ENCODE measurements at places on chromosomes 1 and 21.

DNA sequence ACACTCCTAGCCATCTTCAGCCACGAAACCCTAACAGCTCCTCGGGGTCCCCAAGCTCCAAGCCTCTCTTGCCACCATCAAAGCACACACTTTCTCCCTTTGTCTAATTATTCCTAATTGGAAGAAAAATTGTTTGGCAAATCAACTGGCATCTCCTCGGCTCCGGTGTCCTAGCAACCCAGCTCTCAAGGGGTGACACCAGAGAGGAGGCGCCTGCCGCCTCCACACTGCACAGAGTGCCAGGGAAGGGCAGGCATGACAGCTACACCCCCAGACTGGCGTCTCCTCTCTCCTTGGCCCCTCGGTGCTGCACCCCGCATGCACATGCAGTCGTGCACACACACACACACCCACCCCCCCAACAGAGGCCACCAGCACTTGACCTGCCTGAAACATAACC, 18.2 kb upstream of the GJB5 start:
- DNase-seq: no peak

DNA sequence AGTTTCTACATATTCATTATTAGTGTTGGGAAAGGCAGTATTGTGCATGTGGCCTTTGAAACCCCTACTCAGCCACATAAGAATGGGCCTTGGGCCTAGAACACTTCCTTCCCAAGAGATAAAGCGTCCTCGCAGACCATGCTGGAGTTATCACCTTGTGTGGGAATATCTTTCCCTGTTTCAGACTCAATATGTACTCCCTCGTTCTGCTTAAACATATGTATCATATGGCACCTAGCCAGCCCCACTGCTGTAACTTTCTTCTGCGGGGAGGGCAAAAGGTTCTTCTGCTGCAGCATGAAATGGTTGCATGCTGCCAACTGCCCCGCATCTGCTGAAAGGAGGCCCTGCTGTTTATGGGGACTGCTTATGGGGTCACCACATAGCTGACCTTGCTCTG, 92.0 kb downstream of the CRB1 start:
- DNase-seq: no peak

GRCh38 chr21:30408782-30409494, 13.1 kb downstream of the KRTAP13-1 start:
- no peak for DNase-seq

- DNase-seq: no peak
These were observed 66.4 kb downstream of the LMX1A start for GRCh38 chr1:165290148-165290547.

- DNase-seq: no peak
These were observed 1.7 kb upstream of the TRPM2 start for GRCh38 chr21:44351535-44352252.

DNA sequence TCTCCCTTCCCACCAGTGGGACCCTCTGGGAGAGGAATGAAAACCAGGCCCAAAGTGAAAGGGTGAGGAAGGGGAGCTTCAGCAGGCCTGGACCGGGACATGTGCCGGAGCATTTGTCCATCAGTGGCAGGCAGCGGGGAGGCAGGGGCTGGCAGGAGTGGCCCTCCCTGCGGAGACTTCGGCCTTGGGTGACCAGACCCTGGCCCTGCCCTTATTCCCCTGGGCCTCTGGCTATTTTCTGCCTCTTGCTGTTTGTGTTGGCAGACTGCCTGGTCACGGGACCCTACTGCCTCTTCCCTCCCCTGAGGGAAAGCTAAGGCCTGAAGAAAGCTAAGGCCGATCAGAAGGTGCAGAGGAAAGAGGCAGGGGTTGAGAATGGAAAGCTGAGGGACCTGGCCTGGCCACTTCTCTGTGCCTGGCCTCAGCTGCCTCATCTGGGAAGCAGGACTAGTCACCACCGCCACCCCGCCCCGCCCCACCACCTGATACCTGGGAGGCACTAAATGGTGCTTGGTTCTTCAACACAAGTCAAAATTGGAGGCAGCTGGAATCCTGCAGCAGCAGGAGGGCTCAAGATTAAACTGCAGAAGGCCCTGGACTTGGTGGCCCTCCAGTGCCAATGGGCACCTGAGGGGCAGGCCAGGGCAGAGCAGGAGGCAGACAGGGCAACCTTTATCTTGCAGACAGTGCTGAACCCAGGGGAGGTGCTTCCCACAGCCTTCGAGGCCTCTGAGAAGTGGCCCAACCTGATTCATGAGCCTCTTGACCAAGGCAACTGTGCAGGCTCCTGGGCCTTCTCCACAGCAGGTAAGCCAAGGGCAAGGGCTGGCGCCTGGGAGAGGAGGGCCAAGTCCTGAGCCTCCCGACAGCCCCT, 7.9 kb downstream of the TINAGL1 start:
- DNase-seq: no peak

DNA sequence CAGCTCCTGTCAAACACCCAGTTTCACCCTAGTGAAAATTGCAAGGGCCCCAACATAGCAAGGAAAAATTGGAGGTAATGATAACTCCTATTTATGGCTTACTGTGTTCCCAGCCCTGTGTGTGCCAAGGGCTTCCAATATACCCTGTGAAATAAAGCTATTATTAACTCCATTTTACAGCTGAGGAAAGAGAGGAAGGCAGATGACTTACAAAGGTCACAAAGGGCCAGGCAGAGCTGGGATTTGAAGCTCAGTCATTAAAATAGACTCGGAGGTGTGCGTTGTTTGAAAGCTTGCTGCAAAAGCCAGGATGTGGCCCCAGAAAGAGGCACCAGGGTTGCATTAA, 20.2 kb upstream of the SDC3 start:
- no peak for DNase-seq

GRCh38 chr1:47415728-47416318, at the start of gene FOXE3:
FOXE3 (plus strand) TSS chr1:47416285; CDS start chr1:47416316, 31 bp downstream.
- no peak for DNase-seq

DNA sequence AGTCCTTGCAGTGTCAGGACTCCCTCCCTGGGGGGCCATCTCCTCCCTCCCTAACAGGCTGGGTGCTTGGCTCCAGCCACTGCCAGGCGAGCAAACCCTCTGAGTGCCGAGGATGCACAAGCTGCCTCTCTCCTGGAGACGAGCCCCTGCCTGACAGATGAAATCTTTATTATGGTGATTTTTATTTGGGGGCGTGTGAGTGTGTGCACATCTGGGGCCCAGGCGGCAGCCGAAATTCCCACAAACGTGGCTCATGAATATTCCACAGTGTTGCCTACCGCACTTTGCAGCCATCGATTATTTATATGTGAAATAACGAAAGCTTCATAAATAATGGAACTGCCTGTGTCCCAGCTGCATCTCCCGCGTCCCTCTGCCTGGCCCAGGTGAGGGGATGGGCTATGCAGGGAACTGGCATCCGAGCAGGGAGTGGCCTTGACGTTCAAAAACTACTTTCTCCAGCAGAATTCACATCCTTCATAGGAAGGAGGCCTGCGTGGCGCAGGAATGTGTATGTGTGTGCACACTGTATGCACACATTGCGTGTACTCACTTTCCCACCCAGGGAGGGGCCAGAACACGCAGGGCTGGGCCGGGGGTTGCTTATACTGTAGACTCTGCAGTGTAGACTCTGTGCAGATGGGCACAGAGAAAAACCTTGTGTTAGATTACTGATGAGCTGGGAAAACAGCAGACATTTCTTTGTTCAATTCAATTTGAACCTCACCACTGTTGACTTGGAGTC, 73.1 kb downstream of the UBIAD1 start:
- no peak for DNase-seq

- no peak for DNase-seq
These were observed 44.6 kb upstream of the BCL9 start for GRCh38 chr1:147496571-147497210.

- DNase-seq: no peak
These were observed 8.6 kb downstream of the C1orf35 start for GRCh38 chr1:228094432-228095016.

DNA sequence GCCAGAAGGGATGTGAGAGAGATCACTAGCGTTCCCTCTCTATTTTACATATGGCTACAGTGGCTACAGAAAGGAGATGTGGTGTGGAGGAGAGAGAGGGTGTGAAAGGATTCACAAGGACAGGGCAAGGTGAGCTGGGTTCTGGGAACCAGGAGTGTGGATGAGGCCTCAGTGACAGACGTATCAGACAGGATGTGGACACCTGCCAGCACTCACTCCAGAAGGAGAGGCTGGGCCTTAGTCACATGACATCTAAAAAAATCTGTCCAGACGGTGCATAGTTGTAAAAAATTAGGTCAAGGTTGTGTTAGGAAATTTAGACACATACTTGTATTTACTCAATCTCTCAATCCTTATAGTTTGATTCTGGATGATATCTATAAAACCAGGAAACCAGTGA, 10.6 kb downstream of the TRIM67 start:
- no peak for DNase-seq

DNA sequence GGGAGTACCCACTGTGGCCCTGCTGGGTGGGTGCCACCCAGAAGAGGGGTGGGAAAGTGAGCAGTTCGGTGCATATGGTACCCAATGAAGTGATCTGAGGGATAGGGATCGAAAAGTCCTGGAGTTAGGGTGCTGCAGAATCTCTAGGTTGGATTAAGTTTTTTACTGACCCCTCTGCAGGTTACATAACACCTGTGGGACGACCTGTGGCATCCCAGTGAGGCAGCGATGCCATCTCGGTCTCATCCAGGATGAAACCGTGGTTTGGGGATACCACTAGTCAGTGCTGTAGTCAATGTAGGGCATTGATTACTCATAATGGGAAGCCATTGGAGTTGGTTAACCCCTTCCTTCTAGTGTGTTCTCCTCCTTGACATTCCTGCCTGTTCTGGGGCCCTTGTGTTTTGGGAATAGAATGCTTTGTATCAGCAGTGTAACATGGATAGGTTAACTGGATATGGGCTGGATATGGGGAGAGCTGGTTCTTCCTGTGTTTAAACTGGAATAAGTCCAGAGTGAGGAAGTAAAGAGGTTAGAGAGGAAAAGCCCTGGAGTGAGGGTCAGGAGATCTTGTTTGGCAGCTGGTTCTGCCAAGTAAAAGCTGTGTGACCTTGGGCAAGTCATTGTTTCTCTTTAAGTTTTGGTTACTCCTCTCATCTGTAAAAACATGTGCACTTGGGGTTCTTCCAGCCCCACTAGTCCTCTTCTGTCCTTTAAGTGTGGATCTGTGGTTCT, 42.8 kb upstream of the ATF3 start:
- no peak for DNase-seq

- DNase-seq: no peak
These were observed 4.0 kb downstream of the CASQ2 start for GRCh38 chr1:115764541-115764940.

DNA sequence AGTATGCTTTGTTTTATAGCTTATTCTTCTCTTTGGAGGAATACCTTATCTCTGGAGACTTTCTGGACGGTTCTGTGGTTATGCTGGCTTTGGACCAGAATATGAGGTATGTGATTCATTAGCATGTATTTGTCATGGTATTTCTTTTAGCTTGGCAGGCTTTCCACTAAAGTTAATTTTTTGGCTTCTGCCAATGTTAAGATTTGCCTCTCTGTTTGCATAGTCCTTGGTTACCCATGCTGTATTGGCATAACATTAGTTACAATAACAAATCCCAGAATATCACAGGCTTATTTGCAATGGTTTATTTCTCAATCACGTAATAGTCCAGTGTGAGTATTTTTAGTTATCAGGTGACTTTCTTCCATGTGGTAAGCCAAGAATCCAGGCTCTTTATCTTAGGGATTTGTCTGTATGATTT, 9.7 kb downstream of the ZMPSTE24 start:
- DNase-seq: no peak

GRCh38 chr1:11284784-11285183, 11.8 kb downstream of the UBIAD1 start:
- DNase-seq: no peak

DNA sequence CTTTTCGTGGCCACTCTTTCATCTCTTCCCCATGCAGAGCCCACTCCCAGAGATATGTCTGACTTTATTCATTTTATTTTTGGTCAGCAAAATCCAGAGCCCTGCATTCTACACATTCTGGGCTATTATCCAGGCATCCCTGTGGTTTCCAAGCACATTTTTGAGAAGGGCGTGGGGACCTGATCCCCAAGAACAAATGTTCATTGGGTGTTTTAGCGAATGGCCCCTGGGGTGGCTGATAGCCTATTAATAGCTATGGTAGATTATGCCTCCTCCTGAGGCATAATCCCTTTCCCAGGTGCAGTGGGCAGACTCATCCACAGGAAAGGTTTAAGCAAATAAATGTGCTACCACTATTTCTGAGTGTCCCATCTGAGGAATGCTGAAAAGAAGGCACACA, 511.8 kb upstream of the USP24 start:
- DNase-seq: no peak

DNA sequence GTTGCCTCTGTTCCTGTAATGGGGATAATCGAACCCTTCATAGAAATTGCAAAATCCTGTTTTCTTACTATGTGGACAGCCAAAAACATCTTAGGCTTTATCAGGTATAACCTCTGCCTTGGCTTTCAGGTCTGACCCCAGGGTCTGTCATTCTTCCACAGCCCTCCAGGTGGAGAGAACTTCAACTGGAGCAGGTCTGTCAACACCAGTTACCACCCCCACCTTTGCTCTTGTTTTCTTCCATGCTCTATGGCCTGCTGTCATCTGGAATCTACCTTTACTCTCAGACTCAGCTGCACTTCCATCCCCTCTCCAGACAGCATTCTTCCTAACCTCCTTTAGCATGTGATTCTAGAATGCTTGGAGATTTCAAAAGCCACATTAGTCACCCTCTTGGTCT, 10.4 kb upstream of the GJA9 start:
- DNase-seq: no peak

- DNase-seq: no peak
These were observed 143.1 kb downstream of the TGFBR3 start for GRCh38 chr1:91742848-91743292.
